ENCODE measurements at places on chromosomes 12 and 14.
A peak's percentile ranks its signal among the peaks of the same experiment; 100 is the strongest.

DNA sequence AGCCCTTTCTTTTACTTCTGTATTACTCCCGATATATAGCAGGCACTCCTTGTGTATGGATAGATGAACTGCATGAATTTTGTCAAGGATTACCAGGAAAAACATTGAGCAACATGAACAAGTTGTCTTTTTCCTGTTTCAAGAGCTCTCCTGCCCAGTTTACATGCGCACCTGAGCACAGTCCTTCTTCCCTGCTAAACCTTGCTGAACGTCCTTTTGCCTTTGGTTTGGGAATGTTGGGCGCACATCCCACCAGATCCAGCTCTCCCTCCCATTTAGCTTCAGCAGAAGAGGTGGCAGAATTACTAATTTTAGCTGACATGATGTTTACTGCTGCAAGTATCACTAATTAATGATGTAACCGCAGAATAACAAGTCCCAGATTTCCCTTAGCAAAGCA lies 121.4 kb upstream of the TMCC3 start:
- DNase-seq = no peak

- no peak for DNase-seq
Observed at GRCh38 chr12:125871811-125872594, 806.8 kb downstream of the AACS start.

- DNase-seq = no peak
Observed at GRCh38 chr12:116928504-116928903, 17.8 kb downstream of the FBXW8 start.

GRCh38 chr12:80038062-80038560 lies 61.2 kb upstream of the OTOGL start:
- DNase-seq = no peak

DNA sequence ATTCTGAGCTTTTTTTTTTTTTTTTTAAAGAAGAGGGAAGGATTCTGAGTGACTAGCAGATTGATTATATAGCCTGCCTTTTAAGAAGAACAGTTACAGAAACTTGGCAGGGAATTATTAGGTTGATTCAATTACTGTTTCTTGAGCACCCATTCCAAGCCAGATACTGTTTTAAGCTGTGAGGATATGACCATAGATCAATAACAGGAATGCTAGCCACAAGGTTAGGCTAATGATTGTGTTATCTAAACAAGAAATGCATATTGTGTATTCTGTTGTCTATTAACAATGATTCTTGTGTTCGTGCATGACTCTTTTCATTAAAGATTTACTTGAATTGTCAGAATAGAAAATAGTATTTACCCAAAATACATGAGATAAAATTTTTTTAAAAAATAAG lies 67.1 kb downstream of the PRORP start:
- no peak for DNase-seq

GRCh38 chr14:76073717-76074116 lies 78.0 kb upstream of the GPATCH2L start:
- no peak for DNase-seq

DNA sequence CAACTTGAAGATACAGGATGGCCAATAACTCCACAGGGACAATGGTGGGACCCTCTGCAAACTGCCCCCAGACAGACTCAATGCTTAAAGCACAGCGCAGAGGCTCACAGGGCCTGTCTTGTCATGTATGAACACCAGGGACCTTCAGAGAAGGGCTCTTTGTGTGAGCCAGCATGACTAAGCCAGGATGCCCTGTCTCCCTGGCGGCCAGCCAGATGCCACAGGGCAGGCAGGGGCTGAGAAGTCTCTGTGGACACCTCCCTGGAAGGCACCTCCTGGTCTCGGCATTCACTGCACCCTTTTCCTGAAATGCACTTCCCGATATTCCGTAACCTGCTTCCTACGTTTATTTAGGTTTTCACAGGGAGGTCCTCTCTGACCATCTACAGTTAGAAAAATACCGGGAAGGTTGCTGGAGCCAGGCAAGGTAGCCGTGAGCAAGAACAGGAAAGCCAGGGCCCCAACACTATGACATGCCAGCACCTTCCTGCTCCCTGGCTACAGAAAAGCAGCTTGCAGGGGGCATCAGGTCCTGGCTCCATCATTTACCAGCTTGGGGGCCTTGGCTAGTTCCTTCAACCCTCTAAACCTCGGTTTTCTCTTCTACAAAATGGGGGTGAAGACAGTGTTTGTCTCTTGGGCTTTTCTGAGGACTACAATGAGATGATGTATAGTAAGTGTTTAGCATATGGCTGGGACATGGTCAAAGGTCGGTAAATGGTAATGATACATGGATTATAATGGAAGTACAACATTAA lies 65.0 kb downstream of the PITPNM2 start:
- no peak for DNase-seq

DNA sequence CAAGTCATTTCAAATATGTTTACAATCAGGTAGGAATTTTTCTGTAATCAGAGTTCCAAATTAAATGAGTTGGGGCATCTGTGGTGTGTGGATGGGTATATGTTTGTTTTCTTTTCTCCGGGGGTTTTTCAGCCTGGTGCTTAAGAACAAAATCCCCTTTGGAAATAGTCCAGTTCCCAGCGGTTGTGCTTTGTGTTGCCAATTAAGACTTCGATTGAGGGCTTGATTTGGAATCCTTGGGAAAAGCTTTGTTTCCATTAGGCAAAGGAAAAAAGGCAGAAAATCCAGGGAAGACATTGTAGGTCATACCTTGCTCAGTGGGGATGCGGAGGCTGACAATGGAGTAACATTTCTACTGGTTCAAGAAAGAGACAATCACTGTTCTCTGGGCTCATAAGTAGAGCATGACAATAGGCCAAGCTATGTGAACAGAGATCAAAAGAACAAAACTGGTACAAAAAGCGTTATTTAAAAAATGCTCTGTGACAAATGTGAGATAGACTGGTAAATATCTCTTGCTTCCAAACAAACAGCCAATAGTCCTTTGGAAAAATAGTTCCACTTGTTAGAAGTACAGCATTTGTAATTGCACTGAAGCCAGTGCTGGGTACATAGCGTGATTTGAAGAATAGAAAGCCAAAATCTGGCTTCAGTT lies 79.7 kb downstream of the EML1 start:
- DNase-seq = no peak

- peak; percentile 30 for DNase-seq
Observed at GRCh38 chr12:8081251-8081920, 688 bp upstream of the NECAP1 start.

DNA sequence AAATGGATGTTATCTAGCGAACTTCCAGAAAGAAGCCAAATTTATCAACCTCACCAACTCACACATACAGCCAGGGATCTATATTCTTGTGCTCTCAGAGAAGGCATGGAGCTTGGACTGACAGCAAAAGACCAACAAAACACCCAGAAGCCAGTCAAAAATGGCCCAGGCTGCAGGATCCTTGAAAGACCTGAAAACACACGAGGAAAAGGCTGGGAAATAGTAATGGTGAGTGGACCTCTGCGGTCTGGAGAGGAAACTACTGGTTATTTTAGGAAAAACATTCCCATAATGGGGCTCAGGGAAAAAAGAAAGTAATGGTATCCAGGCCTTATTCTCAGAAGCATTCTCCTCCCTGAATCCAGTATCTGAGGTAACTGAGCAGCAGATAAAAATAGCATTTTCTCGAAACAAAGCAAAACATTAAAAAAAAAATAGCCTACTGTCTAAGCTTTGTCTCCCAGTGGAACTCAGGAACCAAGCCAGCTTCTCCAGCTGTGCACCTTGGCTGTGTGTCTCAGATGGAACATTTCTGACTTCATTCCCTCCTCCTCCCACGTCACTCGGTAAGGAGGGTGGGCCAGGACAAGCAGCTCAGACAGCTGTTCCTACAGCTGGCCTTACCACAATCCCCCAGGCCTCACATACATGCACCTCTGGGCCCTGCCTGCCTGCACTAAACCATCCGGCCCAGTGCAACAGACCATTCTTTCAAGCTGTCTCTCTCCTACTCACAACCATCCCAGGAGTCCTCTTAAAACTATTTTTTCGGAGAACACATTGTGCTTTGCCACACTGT lies 249.9 kb downstream of the DAD1 start:
- DNase-seq = no peak

- DNase-seq = no peak
Observed at GRCh38 chr12:75712223-75712622, 200.8 kb upstream of the KRR1 start.

GRCh38 chr14:90341784-90342183 lies 10.0 kb upstream of the NRDE2 start:
- no peak for DNase-seq

- no peak for DNase-seq
Observed at GRCh38 chr12:12999271-12999958, 650 bp downstream of the HEBP1 start.

- peak; percentile 52 for DNase-seq
Observed at GRCh38 chr12:64665514-64665913, 55.2 kb downstream of the RASSF3 start.

DNA sequence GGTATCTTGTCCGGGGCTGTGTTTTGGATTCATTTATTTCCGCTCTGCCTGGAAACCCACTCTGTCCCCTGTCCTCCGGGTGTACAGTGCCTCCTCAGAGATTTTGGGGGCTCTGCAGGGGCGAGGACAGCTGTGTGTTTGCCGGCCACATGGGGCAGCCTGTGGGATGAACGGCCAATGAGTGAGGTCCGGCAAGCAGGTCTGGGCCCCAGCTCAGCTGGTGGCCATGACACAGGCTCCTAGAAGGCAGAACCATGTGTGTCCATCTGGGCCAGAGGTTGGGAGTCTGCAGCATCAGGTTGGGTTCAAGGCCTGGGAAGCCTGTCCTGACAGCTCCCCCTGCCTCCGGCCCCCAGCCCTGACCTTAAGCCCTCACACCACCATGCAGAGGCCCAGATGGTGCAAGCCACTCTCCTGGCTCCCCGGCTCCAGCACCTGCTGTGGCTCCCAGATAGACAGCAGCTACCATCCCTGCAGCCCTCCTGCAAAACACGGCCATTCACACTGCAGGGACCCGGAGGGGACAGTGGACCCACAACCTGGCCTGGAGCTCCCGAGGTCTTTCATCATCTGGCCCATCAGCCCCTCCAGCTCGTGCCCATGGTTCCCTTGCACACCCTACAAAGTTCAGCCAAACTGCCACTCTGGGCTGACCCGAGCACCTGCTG lies 220.1 kb upstream of the C14orf180 start:
- no peak for DNase-seq

DNA sequence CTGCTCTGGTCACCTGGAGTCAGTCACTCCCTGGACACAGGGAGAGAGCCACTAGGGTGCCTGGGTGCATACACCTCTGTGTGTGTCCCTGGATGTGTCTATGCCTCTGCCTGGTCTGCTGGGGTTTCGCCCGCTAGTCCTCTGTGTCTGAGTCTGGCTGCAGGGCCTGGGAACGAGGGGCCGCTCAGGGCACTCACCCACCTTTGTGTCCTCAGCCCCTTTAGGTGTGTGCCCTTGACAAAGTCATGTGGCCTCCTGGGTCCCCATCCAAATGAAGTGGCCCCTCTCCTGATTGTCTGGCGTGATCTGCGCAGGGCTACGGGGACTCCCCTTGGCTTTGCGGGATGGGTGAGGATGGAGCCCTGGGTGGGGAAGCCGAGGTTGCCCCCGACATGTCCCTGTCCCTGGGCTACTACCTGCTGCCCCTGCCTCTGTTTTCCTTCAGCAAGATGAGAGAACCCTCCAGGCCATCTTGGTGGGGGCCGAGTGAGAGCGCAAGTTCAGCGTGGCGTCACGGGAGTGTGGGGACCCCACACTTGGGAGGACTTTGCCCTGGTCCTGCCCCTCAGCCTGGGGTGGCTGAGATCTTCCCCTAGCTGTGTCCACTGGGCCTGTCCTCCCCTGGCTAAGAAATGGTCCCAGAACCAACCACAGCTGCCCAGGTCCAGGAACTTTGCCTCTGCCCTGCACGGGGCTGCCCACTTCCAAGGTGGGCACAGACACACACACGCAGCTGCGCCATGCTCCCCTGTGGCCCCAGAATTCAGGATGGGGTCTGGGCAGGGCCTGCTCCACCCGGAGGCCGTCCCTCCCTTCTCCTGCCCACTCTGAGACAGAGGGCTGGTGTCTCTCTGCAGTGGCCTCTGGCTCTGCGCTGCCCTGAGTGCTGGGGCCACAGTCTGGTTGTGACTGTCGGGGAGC lies 2.7 kb upstream of the AHNAK2 start:
- DNase-seq = no peak

- DNase-seq = no peak
Observed at GRCh38 chr12:27424631-27425230, 21.8 kb upstream of the SMCO2 start.

- no peak for DNase-seq
Observed at GRCh38 chr14:85444635-85445034, 85.3 kb upstream of the FLRT2 start.

DNA sequence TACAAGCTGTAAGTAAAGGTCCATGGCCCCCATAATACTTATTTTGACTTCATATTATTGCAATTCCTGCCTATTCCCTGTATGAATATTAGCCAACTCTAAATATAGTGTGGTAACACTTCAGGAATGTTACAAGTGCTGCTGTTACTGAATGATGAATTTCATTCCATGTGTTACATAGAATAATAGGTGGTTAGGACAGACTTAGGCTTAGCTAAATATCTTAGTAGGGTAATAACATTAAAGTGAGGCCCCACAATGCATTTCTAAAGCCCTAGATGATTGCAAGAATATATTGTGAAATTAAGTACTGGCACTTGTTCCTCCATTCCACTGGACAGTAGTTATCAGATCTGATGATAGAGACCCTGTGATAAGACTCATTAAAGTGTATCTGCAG lies 182.7 kb downstream of the PCNX1 start:
- no peak for DNase-seq

DNA sequence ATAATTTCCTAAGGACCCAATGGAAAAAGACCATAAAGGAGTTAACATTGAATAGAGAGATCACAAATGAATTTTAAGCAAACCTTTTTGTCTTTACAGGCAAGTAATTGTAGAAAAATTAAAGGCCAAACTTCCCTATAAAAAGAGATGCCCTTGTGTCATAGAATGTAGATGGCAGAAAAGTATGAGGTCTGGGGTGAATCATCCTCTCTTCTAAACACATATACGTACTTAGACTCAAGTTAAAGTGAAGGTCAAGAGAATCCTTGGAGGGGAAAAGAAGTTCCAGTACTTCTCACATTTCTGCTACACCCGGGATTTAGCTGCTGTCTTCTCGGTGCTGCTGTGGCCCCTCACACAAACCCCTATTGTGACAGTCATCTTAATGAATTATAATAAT lies 116.2 kb upstream of the ARID2 start:
- no peak for DNase-seq

Data from activated CD4-positive, alpha-beta T cell treated with anti-CD3 and anti-CD28 coated beads, Interleukin-2, amount 50 U/mL, for 1 hour (primary cell).